T-helper 9 cell (primary cell): ENCODE measurements at places on chromosomes 5 and 9.

DNA sequence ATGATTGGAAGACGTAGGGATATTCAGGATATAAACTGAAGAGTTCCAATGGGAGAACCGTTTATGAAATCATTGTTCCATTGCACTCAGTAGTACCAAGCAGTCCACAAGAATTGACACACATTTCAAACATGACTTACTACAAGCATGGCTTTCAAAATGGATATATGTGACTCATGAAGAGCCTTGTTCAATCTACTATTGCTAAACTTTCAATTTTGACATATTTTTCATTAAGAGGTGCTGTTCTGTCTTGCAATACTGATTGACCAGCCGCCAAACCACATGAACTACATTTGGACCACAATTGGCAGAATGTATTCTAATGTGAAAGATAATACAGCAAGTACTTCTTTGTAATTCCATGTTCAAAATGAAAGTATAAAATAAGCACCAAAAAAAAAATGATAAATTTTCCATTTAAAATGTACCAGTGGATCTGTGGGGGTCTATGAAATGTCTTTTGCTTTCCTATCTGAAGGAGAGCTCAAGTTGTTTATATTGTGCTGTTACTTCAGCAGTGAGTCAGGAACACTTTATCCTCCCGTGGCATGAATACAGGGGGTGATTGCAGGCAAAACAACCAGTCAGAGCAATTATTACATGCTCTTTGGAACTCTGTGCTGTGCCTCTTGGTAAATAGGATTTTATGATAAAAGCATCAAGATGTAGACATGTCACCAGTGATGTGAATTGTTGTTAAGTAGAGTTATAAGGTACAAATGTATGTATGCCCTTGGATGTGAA is 366.0 kb downstream of the ARRDC3 start:
- no peak for DNase-seq

GRCh38 chr9:96619124-96619465 is 548 bp downstream of the CDC14B start:
- no peak for DNase-seq

GRCh38 chr5:177997846-177998245 is 1.8 kb upstream of the PROP1 start:
- DNase-seq: no peak

GRCh38 chr5:80867233-80867632 is 92.9 kb upstream of the RASGRF2 start:
- no peak for DNase-seq

GRCh38 chr9:132019702-132020101 is 60.0 kb downstream of the MED27 start:
- DNase-seq: no peak

- no peak for DNase-seq
These were observed 35.5 kb downstream of the PTGS1 start for GRCh38 chr9:122406070-122406890.

DNA sequence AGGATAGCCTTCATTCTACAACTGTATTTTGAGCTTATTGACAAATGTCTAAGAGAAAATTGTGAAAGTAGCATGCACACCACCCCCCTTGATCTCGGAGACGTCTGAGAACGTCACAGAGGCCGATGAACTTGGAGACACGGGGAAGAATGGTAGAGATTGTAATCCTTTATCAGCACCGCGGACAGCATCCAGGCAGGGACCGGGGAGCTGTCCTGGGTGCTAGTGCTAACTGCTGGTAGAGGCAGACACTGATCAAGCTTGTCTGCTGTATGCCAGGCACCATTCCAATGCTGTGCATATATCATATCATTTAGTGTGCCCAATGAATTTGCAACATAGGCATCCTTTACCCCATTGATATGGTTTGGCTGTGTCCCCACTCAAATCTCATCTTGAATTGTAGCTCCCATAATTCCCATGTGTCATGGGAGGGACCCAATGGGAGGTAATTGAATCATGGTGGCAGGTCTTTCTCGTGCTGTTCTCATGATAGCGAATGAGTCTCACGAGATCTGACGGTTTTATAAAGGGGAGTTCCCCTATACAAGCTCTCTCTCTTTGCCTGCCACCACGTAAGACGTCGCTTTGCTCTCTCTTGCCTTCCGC is 98.8 kb downstream of the LHX2 start:
- peak; percentile 18 for DNase-seq

DNA sequence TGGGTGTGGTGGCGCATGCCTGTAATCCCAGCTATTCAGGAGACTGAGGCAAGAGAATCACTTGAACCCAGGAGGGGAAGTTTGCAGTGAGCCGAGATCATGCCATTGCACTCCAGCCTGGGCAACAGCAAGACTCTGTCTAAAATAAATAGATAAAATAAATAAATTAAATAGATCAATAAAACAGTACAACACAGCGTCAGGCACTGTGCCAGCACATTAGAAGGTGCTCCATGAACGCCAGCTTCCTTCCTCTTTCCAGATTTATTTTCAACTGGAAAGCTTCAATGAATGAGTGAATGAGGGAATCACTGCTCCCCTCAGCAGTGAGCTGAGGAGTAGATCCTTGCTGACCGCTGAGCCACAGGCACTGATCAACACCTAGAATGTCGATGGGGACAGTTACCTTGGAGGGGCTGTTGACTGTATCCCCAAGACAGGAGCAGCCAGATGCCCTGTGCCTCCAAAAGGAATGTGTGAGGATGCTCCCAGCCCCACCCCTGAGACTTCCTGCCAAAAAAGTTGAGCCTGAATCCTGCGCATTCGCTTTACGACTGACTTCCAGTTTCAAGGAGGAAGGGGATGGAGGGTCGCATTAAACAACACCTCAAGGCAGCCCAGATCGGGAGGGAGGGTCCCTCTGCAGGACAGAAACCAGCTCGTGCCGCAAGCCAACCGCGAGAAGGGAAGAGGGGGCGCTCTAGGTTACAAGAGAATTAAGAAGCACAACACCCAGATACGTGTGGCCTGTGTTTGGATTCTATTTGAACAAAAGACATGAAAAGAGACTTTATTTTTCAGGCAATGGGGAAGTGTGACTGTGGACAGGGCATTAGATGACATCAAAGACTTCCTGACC is 54.0 kb upstream of the CNOT6 start:
- no peak for DNase-seq

DNA sequence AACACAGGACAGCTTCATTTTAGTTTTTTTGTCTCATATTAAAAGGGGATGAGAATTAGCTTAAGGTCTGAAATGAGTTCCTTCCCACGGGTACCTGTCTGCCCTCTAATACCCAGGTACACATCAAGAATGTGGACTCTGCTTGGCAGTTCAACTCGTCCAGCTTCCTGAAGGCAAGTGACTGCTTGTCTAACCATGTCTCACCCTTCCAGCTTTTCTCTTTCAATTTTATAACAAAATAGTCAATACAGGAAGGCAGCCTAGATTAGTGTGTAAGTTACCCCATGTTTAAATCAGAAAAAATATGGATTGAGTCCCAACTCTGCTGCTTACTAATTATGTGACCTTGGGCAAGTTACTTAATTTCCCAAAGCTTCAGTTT is 50.5 kb upstream of the C5orf46 start:
- no peak for DNase-seq

DNA sequence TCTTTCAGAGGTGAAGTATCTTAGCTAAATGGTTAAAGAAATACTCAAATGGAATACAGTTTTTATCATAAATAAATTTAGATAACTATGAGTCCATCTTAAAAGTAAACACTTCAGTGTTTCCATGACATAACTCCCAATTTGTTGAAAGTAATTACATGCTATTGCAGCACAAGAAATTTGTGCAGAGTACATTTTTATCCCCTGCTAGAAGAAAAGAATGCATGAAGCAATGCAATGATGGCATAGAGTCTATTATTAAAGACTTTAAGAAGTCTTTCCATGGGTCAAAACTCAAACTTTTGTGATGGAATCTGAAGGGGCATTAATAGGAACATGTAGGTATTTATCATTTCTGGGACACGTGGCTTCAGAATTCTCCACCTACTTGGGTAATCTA is 106.6 kb upstream of the DPYSL3 start:
- DNase-seq: no peak

DNA sequence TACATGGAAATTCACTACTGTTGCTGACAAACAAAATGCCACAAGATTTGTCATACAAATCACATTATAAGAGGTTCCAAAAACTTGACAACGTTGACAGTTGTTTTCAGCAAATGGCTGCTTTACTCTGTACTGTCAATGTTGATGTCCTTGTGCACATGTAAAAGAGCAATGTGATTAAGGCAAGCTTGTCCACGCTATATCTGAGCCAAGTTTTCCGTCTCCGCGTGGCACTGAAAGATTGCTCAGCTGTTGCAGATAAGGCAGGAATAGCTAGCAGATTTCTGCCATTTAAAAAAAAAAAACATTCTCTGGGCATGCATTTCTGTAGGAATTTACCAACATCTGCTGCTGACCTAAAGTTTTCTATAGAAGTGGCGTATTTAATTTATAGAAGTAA is 46.4 kb upstream of the MEF2C start:
- no peak for DNase-seq

DNA sequence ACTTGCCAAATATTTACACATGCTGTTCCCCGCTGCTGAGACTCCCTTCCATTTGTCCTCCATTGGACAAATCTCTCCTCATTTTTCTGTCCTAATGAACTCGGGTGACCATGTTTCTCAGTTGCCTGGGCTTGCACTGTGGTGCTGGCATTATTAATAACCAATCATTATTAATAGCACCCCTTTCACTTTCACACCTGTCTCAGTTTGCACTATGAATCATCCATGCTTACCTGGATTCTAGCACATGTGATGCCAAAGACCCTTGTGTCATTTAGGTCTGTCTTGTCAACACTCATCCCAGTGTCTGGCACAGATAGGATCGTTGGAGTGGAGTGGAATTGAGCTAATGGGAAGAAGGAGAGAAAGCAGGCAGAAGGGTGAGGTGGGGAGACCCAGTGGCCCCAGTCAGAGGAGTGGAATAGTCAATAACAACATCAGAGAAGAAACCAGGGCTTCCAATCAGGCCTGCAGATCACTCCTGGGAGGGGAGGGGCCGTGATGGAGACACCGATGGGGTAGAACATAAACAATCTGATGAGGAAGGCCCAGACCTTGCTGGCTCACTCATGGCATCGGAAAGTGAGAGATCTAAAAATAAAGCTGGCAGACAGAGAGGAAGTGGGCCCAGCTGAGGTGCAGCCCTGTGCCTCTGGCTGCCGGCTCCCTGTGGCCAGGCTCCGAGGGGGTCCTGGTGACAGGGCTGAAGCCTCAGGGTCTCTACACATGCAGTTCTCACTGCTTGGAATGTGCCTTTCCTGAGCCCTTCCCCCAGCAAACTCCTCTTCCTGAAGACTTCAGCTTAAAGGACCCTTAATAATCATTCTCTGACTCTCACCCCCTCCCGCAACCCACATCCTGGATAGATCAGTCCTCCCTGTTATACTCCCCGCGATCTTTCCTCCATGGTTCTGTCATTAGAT is 33.5 kb upstream of the CRB2 start:
- DNase-seq: peak; percentile 32

DNA sequence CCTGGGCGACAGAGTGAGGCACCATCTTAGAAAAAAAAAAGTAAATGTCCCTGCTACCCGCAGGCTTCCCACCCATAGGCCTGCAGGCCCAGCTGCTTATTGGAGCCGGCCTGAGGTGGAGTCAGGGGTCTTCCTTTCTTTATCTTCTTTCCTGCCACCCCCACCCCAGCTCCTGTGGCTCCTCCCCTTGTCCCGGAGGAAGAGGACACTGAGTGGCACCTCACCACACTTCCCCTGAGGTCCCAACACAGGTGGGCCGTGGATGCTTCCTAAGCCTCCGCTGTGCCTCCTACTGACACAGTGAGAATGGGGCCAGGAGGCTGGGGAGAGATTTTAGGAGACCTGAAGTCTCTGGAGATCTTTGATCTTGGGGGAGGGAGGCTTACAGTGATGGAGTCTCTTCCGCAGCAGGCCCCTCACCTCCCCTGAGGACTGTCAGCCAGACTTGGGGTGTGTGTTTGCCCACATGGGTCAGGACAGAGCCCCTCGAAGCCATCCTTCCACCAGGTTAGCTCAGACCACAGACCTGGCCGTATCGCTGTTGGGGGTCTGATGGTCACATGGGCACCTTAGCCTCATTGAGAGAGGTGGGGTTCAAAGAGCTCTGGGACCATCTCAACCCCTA is 135.4 kb upstream of the IER5L start:
- DNase-seq: no peak

- no peak for DNase-seq
These were observed 159.1 kb upstream of the ACOT12 start for GRCh38 chr5:81552852-81553566.

- DNase-seq: no peak
These were observed 199.3 kb downstream of the DMRTA1 start for GRCh38 chr9:22645893-22646292.

- DNase-seq: no peak
These were observed 33.3 kb downstream of the TLE1 start for GRCh38 chr9:81656004-81656403.

DNA sequence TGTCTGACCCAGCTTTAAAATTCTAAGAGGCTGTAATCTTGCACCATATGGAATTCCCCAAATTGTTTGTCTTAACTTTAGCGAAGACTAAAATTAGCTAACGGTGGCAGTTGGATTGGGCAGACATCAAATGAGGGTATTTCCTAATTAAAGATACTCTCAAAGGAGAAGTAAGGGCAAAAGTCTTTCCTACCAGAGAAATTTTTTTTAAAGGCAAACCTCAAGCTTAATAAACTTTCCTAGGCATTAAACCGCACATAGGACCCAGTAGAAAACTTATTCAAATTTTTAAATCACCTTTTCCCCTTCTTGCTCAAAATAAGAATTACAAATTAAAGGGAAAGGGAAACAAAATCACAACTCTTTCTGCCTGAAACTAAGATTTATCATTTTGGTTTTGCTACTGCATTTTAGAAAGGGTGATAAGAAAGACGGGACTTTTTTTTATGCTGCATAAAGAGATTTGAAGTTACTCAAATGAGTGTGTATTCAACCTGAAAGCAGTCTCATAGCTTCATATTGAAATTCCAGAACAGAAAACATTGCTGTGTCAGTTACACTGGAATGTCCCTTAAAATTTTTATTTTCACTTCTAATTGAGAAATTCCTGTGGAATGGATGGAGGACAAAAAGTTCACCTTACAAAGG is 189.1 kb upstream of the PTGER4 start:
- no peak for DNase-seq

DNA sequence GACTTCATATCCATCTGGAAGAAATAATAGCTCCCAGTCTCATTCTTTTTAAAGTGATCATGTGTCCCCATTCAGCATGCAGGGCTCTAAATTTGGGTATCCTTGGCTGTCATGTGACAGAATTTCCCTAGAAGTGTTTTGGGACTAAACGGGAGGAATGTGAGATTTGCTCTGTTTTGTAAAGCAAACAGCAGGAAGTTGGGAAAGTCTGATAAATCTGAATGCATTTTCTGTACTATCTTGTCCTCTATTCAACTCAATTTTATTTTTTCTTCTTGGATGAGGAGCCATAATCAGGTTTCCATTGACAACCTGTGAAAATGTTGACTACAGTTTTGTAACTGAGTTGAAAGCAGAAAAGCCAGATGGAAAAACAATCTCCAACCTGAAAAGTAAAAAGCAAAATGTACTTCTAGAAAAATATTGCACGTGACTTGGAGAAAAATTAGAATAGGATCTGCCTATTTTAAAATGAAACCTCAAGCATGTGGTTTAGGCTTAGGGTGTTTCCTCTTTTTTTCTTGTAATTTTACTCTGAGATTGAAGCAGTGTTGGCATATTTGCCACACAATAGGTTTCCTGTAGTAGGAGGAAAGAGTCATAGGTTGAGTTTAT is 76.2 kb upstream of the IL6ST start:
- DNase-seq: no peak

GRCh38 chr9:122827761-122828093 is 661 bp downstream of the PDCL start:
- DNase-seq: no peak

- no peak for DNase-seq
These were observed 48.4 kb downstream of the TNFSF15 start for GRCh38 chr9:114757395-114757794.
